ENCODE measurements at places on chromosomes 5 and 9.

DNA sequence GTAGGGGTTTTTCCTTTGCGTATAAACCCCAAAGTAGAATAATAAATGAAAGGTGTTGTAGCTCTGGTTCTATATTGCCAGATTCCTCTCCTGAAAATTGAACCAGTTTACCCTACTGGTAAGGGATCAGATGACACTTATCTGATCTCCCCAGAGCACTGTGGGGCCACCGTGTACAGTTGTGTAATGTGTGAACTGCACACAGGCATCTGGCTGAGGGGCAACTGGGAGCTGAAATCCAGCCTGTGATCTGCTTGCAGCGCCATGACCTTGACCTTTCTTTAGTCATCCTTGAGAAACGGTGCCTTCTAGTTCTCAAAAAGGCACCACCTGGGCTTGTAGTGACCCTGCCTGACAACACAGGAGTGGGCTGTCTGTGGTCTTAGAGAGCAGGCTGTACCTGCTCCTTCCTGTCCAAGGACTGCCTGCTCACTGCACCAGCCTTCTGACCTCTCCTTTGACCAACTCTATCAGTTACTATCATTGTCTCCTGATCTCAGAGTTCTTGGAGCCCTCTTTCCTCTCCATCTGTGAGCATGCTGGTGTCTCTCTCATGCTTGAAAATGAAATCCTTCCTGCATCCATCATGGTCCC is 40.2 kb downstream of the PDE6A start:
- DNase-seq, result no peak

- no peak for DNase-seq
Observed at GRCh38 chr5:158079097-158079496, 220.2 kb upstream of the CLINT1 start.

DNA sequence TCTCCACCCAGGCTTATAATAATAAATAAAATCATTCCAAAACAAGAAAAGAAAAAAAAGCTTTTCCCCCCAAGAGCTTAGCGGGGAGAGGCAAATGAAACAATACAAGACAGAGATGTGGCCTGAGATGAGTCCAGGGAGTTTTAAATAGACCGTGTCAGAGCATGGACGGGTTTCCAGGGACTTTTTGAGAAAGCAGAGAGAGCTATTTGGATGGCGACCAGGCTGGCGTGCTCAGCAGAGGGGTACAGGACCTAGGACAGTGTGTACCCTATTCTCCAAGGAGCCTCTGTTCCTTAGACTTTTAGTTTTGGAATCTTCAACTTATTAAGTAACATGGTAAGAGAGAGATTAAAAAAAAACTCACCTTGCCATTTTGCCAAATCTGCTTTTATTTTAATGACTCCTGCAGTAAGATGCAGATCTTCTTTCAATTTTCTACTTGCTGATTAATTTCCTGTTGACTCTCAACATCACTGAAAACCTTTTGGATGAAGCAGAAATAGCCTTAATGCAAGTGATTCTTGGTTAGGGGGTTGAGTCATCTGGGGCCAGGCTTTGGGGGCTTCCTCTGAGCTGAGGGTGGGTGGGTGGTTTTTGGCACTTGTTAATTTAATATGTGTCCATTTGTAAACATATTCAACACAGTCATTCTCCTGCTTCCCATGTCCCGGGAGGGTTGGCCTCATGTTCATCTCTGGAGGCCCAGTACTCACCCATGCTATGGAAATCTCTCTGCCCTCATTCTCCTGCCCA is 49.6 kb upstream of the OSMR start:
- no peak for DNase-seq

- no peak for DNase-seq
Observed at GRCh38 chr5:139896718-139897117, 101.1 kb downstream of the PSD2 start.

DNA sequence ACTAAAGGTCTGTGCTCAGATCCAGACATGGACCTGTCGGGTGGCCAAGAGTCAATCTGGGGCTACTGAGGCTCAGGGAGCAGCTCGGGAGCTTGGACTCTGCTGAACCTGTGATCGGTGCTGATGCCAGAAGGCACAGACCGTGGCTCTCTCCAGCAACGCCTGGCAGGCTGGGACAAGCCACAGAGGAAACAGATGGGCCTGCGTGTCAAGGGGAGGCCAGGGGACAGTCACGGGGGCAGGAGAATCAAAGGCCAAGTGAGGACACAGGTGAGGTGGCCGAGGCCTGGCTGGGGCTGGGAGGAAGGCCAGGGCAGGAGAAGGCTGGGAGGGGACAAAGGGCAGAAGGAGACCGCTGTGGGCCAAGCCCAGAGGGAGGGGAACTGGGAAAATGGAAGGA is 43.4 kb downstream of the EPB41L4B start:
- DNase-seq, result no peak

DNA sequence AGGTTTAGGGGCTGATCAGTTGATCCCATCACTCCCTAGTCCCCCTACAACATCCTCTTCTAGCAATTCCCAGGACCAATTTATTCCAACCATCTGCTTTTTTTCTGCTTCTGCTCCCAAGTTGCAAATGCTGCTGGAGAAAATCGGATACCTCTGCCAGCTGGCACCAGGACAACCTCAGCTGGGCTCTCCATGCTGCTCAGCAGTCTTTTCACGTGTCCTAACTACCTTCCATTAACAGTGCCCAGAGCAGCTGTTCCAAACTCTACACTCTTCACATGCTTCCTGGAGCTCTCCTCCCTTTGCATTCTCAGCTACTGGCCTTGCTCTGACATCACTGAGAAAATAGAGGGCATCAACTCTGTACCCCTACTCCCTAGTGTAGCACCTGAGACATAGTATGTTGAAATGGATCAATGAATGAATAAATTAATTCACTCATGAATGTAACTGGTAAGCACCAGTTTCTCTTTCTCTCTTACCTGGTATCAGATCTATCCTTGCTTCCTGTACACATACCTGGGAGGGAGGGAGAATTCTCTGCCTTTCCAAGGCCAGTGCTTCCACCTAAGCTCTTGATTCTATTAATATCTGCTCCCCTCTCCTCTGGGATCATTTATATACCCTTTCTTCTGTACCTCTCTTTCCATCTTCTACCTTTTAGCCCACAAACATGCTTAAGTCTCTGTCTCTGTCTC is 191.0 kb downstream of the RAB3C start:
- no peak for DNase-seq

DNA sequence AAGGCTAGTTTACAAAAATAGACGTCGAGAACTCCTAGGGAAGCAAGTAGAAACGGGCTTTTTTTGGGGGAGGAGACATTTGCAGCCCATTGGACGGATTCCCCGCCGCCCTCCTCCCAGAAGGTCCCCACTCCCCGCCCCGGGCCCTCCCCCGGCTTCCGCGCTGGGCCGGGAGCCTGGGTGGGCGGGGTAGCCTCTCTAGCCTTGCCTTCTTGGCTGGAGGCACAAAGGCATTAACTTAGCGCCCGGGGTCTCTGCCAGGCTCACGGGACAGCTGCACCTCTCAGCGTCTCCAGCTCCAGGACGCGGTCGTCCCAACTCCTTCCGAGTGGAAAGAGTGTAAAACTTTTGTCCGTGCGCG is at the start of gene DMRTA1:
TSS of gene DMRTA1 (plus strand) at position 236 of the 361 bp plus-strand sequence. CDS start 242 bp downstream, outside the sequence.
- no peak for DNase-seq

DNA sequence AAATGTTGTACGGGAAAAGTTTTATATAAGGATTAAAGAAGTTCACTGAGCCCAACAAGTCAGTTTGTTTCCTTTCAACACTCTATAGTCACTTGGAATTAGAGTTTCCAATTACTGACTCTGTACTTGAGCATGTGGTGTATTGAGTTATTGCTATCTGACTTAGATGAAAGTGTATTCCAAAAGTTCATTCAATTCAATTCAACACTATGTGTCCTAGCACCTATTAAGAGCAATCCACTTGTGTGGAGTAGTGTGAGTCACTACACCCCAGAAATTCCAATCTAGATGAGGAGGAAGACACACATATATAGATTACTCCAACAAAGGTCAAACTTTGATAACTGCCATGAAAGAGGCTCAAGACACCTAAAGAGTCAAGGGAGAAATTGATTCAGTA is 98.2 kb upstream of the SLCO6A1 start:
- no peak for DNase-seq

DNA sequence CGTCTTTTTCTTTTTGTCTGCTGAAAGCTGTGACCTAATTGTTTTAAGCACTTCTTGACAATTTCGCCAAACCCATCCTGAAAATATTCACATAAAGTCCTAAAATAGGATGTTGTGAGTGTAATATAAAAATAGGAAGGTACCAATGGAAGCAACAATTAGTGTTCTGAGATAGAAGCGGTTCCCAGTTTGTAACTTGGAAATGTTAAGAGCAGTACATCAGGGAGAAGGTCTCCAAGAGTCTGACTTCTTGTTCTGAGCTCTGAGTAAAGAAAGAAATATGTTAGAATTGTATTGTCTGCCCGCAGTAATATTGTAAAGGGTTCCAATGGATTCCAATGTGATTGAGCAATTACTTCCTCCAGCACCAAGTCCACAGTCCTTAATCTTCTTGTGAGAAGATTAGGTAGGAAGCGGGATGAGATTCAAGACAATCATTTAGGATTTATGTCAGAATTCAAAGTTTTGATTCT is 3.9 kb downstream of the VCAN start:
- no peak for DNase-seq

- no peak for DNase-seq
Observed at GRCh38 chr5:139799359-139799758, 3.8 kb downstream of the PSD2 start.

DNA sequence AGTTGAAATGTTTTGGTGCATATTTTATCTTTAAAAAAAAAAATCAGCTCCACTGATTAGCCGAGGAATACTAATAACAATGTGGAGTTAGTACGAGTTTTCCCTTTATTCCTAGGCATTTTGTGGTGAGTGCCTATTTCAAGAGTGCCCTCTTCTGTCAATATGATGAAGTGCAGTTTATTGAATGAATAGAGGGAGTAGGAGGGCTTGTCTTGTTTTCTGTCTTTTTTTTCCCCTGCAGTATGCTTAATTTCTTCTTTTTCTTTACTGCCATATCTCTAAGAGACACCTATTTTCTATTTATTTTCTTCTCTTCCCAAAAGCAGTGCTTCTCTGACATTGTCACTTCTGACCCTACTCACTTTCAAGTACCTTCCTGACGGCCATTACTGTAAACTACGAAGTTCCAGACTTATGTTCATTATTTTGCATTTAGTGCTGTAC is 169.6 kb upstream of the PITX1 start:
- no peak for DNase-seq

DNA sequence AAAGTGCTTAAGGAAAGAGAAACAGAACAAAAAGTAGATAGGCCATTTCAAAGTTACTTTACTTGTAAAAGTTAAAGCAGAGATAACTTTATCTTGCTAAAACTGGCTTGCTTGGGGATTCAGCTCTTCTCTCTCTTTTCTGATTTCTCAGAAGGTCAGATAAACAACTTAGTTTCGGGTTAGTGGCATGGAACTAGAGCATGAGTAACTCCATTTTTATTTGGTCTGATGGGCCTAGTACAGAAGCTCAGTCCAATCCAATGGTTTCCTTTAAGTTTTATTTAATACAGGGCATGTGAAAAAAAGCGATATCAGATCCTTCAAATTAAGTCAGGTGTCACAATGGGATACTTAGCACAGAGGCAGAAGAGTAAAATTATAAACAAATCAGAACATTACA is 18.8 kb upstream of the GPBP1 start:
- DNase-seq, result no peak

GRCh38 chr5:111463311-111463710 is 49.0 kb downstream of the STARD4 start:
- no peak for DNase-seq
